ENCODE measurements at places on chromosomes 1 and 21. TPM values are rescaled to one million over a fixed set of nuclear protein-coding genes. Genes with fewer than 3 reads are reported as not detected.
A peak's percentile ranks its signal among the peaks of the same experiment; 100 is the strongest.

The PCSK9 gene
- total RNA-seq: 12.6 TPM

The TMEM61 gene
- 12.2 TPM for total RNA-seq

- DNase-seq: no peak
These were observed 321.7 kb upstream of the PROX1 start for GRCh38 chr1:213666113-213666512.

GRCh38 chr1:189117072-189117770 is 1360.4 kb downstream of the BRINP3 start:
- DNase-seq: no peak

DNA sequence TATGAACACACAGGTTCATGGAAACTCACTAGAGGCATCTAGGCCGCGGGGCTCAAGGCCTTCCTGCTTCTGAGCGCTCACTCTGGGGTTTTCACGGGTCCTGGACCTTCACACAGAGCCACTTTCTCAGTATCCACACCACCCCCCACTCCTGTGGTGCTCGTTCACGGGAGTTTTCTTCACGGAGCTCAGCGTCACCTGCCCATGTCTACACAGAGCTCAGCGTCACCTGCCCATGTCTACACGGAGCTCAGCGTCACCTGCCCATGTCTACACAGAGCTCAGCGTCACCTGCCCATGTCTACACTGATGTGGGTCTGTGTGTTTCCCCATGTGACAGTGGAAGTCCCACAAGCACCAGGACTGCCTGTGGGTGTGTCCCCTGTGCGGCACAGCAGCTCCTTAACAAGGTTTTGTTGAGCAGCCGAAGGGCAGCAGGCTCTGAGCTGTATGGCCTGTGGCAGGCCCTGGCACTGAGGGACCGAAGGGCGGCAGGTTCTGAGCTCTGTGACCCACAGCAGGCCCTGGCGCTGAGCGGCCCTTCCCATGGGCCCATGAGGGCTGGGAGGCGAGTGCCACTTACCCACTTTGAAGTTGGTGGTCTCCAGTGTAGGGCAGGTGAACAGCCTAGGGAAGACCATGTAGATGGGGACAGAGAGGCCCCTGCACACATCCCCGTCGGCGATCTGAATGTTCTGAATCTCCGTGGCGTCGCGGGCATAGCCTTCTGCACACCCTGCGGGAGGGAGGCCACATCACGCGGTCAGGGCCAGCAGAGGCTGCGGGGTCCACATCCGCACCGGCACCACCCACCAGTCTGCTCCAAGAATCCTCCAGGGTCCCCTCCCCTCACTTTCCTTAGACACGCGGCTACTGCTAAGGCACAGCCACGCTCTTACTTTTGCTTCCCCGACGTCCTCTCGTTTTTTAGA is 39.8 kb downstream of the VPS26C start:
- no peak for DNase-seq

- DNase-seq: no peak
These were observed 59.7 kb downstream of the DESI2 start for GRCh38 chr1:244712669-244713068.

GRCh38 chr1:67572594-67573221 is 112.3 kb upstream of the GADD45A start:
- peak; percentile 83 for DNase-seq

GRCh38 chr1:7406641-7407543 is 364.2 kb upstream of the VAMP3 start:
- DNase-seq: no peak

Data from left colon (tissue), 2 donors.